Stimulated activated CD4-positive, alpha-beta T cell treated with anti-CD3 and anti-CD28 coated beads, Interleukin-1b, Interleukin-23, amount 100 ng/mL, for 4 hours (primary cell): ENCODE measurements at places on chromosomes 6 and 20.
A peak's percentile ranks its signal among the peaks of the same experiment; 100 is the strongest.

DNA sequence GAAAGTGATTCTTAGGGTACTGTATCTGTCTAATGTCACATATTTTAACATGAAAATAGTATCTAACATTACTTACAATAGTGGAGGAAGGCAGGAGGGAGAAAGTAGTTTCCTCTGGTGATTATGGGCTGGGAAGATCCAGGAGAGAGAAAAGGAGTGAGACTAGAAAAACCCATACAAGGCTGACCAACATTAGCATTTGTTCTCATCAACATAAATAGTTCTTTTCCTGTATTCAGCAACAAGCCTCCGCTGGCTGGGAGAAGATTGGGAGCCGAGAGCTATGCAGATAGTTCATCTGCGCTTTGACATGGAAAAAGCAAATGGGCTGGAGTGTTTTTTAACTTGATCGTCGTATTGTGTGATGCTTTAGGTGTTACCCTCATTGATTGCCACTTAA is 239.4 kb downstream of the PHACTR1 start:
- DNase-seq: no peak

DNA sequence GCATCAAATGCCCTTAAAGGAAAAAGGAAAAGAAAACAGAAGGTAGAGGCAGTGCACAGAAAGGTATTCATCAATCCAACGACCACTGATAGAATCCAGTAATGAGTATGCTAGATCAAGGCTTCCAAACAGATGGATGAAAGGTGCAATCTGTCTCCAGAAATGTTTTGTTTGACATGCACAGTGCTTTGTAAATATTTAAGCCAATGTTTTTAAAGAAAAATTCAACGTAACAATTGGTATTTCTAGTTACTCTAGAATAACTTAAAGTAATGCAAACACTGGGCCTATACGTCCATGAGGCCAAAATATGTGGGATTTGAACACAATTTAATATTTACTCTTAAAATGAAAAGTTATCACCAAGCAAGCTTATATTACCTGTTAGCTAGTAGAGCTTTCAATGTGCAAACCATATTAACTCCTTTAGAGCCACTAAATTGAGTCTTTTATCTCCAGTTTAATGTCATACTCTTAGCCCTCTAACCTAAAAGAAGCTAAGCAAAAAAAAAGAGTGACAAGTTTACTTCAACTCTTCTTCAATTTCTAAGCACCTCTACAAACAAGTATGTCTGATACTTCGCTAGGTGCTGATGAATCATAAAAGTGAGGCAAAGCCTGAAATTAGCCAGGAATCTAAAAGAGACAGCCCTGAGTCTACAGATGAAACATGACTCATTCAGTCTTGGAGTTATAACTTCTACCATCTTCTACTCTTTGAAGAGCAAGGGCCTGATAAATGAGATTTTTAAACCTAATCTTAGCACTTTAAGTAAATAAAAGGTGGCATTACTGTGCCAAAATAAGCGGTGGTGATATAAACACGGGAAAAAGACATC is 169.8 kb downstream of the PTPRK start:
- DNase-seq: no peak

GRCh38 chr20:17613328-17614175 is 43.7 kb downstream of the DSTN start:
- no peak for DNase-seq

GRCh38 chr6:49506569-49507111 is 6.9 kb downstream of the GLYATL3 start:
- no peak for DNase-seq

- DNase-seq: no peak
Observed at GRCh38 chr20:39911497-39911896, 777.5 kb downstream of the MAFB start.

DNA sequence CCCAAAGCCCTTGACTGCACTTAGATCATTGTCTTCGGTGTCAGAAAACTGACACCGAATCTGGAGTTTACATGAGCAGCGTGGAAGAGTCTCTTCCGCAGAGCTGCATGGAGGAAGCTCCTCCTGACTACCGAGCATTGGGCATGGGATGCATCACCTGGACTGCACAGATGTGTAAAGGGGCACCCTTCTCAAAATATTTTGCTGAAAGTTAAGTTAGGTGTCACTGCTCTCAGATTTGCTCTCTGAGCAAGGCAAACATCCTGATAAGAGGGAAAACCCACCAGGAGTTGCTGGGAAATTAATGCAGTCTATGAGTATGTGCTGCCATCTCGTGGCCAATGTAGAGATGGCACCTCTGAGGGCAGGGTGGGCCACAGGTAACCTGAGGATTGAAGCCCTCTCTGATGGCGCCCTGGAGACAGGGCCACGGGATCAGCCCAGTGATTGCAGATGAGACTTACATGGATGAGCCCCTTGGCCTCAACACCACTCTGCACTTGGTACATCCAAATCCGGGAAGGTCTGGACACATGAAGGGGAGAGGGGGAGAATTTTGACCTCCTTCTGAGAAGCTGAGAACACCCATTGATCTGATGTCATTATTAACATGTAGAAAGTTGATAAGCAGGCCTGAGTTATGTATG is 129.9 kb downstream of the LPA start:
- peak; percentile 51 for DNase-seq

- no peak for DNase-seq
Observed at GRCh38 chr6:30725713-30726505, 5.8 kb downstream of the TUBB start.

GRCh38 chr6:84411060-84411629 is 183.7 kb upstream of the CEP162 start:
- no peak for DNase-seq

GRCh38 chr20:49572857-49573256 is 4.9 kb upstream of the PTGIS start:
- no peak for DNase-seq

GRCh38 chr6:52261229-52261628 is 16.9 kb upstream of the IL17F start:
- DNase-seq: no peak

- DNase-seq: no peak
Observed at GRCh38 chr20:48957533-48957932, 36.0 kb downstream of the ARFGEF2 start.
